ENCODE measurements at places on chromosomes 13 and 19.

DNA sequence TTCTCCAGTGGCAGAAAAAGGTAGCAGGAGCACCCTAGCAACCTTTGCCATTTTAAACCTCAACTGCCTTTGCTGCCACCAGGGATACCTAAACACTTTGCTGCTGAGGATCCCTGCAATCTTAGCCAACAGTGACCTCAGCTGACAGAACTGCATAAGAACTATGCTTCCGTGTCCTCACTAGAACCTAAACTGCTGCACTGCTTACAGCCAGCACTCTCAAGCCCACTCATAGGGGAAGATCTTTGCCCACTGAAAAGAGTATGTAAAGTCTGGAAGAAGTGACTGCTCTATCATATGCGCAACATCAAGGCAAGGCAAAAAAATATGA is 270.0 kb upstream of the PCDH20 start:
- DNase-seq: peak; percentile 3

DNA sequence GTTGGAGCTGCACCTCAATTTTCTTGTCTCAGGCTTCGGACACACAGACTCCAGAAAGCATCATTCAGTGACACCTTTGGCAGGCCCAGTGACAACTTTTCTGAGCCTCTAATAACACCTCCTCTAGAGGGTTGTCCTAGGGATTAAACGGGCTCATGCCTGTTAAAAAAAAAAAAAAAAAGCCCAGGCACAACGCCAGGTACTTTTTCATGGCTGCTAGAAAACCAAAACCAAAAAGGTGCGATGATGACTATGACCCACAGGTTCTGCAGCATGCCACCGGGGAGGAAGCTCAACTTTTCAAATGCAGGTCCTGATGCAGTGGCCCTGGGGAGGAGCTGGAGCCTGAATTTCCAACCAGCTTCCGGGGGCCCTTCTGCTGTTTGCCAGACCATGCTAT is 184.2 kb downstream of the ABCC4 start:
- DNase-seq: no peak

DNA sequence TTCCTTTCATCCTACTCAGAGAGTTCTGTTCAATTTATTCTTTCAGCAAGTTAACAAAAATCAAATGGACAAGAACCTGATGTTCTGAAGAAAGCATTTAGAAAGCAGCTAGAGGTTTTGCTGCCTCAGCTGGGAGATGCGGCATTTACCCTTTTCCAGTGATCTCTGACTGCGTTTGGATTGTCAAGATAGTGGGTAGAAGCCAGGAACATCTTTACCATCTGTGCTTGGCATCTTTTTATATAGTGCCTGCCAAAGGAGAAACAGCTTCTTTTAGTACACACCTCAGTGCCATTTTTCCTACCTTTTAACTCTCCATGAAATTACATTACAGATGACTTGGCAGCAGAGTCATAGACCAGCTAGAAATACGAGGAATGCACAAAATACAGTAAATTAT is 680.8 kb downstream of the SLITRK1 start:
- no peak for DNase-seq

GRCh38 chr19:5814852-5815246 is 10.0 kb downstream of the NRTN start:
- DNase-seq: no peak

DNA sequence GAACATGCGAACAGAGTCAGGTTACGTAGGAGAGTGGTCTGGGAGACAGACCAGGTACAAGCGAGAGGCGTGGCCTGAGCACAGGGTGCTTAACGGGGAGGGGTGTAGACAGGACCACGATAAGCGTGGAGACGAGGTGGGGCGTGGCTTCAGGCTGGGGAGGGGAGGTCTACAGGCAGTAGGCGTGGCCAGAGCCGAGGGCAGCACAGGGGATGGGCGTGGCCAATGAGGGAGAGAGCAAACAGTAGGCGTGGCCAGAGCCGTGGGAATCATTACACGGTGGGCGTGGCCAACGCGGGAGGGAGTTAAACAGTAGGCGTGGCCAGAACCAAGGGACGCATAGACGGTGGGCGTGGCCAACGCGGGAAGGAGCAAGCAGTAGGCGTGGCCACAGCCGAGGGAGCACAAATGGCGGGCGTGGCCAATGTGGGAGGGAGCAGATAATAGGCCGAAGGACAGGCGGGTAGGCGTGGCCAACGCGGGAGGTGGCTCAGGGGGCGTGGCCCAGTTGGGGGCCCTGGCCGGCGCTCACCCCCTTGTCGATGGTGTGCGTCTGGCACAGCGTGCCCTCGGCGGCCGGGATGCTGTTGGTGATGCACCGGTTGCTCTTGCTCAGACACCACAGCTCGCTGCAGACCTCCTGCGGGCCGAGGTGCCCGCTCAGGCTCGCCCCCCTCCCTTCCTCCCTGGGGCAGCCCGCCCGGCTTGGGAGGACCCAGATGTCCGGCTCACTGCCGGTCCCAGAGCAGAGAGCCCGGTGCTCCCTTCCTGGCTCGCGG is 15.2 kb upstream of the MYO1F start:
- no peak for DNase-seq

DNA sequence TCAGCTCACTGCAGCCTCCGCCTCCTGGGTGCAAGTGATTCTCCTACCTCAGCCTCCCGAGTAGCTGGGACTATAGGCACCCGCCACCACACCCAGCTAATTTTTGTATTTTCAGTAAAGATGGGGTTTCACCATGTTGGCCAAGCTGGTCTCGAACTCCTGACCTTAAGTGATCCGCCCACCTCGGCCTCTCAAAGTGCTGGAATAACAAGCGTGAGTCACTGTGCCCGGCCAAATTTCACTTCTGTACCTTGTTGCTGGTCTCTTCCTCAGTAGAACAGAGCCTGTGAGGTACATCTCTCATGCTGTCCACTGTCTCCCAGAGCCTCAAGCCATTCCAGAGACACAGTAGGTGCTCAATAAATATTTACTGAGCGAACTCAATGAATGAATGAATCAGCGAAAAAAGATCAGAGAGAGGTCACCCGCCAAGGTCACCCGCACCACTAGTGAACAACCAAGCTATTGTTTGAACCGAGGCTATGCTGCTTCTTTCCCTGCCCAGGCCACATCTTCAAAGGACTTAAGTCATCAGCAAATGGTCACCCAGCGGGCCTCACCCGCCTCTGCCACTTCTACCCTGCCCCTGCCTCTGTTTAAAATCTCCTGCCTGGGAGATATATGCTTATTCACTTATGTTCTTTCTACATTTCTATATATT is 9.3 kb downstream of the TMEM143 start:
- no peak for DNase-seq

Measured in NCI-H510A treated with DMSO at 0.1 percent for 48 hours (cell line).